ENCODE measurements at places on chromosomes 5 and 9. TPM values are rescaled to one million over a fixed set of nuclear protein-coding genes. Genes with fewer than 3 reads are reported as not detected.

The PCDHGA5 gene
- total RNA-seq: 0.78 TPM

The GRIN1 gene
- total RNA-seq: not detected

The ELAVL2 gene
- 0.20 TPM for total RNA-seq

The HTR1A gene
- total RNA-seq: not detected

The GPX8 gene
- 147 TPM for total RNA-seq

The IFT74 gene
- total RNA-seq: 7.8 TPM

The INPP5E gene
- total RNA-seq: 22.9 TPM

The GRM6 gene
- total RNA-seq: not detected

The SLC45A2 gene
- total RNA-seq: not detected

The TMOD1 gene
- 0.74 TPM for total RNA-seq
